ENCODE measurements at places on chromosomes 2 and 18.

DNA sequence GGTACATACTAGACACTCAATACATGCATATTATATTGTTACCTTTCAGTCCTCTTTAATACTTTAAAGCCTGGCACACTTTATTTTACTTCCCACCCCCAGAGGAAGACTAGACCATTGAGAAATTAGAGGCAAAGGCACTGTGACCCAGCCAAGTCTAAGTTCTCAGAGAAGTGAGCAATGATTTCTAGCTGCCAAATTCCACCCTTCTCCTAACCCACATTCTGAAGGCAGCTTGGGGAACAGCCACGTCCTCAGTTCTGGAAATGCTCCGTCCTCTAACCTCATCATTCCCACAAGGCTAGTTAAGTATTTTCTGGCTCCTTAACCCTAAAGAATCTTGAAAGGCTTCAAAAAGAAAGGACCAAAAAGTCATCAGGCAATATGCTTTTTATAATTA lies 86.6 kb downstream of the COL5A2 start:
- DNase-seq, result peak; percentile 88

GRCh38 chr2:129376426-129377077 lies 602.9 kb upstream of the RAB6C start:
- DNase-seq, result no peak

GRCh38 chr18:54381640-54382039 lies 23.9 kb downstream of the C18orf54 start:
- no peak for DNase-seq

- no peak for DNase-seq
Measured at GRCh38 chr2:146173934-146174333, 1654.0 kb upstream of the ZEB2 start.

DNA sequence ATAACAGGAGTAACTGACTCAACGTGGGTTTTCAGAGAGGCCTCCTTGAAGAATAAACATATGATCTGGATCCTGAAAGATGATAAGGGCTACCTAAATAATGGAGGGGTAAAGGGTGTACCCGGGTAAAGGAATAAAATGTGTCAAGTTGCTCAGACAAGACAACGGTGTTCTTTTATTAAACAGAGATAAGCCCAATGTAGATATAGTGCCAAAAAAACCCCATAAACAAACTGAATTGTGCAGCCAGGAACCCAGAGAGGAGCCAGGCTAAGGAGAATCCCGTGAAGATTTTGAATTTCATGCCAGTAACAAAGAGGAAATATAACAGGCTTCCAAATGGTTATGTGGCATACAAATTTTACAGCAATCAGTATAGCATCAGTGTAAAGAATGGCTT lies 618.2 kb downstream of the CPS1 start:
- no peak for DNase-seq

DNA sequence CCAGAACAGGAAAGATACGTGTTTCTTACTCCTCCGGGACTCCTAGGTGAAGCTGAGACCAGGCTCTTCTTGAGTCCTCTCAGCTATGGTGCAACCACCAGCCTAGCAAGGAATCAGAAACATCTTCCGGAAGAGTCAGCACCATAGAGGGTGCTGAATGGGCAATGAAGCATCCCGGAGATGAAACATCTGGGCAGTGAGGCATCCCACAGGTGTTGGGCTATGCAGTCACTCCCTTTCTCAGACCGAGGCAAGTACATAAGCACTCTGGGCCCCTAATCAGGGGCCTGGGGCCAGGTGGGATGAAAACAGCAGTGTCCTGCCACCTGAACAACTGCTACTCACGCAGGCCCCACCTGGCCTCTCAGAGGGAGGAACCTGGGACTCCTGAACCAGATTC lies 1.4 kb upstream of the CAPN10 start:
- DNase-seq, result no peak

GRCh38 chr2:60707750-60708371 lies 48.2 kb upstream of the PAPOLG start:
- peak; percentile 34 for DNase-seq

- DNase-seq, result peak; percentile 61
Measured at GRCh38 chr2:202278944-202279343, 13.4 kb downstream of the NOP58 start.

DNA sequence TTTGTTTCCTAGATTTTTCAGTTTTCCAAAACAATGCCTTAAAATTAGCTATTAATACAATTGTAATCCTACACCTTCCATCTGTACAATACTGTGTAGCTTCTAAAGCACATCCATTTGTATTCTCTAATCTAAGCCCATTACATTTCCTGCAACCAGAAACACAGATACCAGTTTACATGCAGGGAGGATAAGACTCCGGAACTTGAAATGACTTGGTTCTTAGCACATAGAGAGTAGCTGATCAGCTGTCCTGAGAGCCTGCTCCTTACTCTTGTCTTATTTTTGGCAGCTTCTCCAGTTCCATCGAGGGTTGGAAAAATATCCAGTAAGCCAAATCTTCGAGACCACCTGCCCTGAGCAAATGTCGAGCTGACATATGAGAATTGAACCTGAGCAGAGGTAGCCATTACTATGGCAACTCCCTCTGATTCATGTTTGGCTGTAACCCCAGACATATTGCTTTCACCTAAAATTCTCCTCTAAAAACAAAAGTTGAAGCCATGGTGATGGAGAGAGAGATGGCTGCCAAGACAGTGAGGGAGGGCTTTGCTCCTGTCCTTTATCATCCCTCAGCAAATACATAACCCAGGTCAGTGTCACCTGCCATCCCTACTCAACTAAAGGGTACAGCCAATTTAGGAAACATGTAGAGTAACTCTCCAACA lies 542.8 kb downstream of the IRS1 start:
- peak; percentile 12 for DNase-seq

DNA sequence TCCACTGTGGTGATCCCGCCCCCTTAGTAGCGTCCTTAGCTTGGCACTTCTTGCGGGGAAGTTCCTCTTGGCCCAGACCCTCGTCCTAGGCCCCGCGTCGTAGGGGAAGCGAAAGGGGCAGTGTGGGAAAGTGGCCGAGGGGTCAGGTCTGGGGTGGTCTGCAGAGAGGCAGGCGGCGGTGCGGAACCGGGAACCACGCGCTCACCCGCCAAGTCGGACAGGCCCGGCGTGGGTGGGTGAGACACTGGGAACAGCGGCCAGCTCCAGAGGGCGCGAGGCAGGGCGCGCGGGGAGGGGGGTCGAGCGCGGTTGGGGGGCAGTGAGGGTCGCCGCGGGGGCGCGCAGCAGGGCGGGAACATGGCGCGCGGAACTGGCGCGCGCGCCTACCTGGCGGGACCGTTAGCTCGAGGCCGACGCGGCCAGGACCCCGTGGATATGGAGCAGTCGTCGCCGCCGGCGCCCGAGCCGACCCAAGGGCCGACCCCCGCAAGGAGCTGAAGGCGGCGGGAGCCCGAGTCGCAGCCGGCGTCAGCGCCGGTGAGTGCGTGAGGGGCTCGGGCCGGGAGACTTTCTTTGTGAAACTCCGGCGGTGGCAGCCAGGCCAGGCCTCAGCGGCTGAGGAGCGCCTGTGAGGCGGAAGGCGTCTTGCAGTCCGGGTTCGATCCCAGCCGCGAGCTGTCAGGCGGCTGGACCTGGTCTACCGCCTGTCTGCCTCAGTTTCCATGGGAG lies 2896.7 kb upstream of the TEKT4 start:
- no peak for DNase-seq

DNA sequence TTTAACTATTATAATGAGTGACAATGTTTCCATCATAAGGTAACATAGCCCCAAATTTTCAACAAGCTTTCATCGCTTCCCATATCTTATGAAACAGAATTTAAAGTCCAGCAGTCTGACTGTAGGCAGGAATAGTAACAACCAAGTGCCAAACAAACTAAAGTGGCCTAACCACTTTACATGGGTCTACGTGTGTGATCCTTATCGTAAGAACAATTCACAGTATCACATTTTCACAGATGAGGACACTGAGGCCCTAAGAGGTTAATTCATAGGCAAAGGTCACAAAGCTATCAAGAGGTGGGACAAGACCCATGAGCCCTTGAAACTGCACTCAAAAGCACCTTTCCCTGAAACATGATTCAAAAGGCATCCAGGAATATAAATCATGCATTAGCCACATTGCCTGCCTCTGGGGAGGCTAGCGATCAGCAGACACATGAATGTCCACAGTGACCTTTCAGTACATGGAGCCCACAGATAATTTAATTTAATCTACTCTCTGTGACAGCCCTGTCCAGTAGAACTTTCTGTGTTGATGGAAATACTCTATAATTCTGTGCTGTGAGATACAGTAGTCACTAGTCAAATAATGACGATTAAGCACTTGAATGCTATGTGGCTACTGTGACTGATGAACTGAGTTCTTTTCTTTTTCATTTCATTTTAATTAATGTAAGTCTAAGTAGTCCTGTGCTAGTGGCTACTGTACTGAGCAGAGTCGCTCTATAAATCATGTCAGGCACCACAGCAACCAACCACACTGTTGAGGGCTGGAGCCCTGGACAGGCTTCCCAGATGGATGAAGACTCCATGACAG lies 30.3 kb downstream of the KIDINS220 start:
- DNase-seq, result no peak

DNA sequence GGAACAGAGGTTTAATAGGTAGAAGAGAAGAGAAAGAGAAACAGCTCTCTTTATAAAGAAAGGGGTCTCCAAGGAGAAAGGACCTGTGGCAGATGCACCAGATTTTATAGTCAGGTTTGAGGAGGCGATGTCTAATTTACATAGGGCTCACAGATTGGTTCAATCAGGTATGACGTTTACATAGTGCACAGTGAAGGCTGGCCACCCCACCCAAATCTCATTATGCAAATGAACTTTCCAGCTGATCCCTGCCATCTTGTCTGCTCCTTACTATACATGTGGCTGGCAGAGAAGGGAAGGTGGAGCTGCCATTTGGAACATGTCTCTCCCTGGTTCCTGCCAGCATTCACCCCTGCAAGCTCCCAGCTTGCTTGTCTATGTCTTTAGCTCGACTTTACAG lies 557.8 kb downstream of the SUCLG1 start:
- no peak for DNase-seq

DNA sequence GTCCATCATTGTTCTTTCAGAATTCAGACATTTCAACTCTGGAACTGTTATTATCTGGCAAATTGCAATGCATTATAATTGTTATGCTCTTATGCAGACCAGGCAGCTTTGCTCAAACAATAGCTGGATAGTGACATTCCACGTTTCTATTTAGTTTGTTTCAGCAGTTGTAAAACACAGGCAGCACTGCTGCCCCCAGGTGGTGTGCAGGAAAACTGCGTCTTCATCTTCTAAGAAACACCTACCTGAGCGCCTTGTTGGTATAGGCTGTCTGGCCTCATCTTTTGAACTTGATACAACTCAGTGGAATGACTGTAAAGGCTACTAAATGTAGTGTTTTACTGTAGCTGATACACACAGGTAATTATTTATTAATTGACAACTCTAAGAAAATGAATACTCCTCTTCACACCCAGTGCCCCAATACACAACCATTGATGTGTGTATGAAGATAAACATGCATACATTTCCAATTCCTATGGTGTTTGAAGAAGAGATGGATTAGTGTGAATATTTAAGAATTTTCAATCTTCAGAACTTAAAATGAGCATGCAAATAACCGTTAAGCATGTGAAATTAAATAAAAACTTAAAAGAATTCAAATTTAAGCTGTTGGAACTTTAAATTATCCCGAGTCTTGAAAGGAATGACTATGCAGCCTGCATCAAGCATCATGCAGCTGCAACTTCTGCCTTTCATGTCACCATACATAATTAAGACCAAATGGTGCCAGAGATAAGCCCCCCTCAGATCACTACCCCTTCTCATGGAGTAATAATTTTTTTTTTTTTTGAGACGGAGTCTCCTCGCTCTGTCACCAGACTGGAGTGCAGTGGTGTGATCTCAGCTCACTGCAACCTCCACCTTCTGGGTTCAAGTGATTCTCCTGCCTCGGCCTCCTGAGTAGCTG lies 85.6 kb downstream of the CD8B2 start:
- no peak for DNase-seq

GRCh38 chr2:63772061-63772460 lies 69.6 kb upstream of the UGP2 start:
- no peak for DNase-seq

DNA sequence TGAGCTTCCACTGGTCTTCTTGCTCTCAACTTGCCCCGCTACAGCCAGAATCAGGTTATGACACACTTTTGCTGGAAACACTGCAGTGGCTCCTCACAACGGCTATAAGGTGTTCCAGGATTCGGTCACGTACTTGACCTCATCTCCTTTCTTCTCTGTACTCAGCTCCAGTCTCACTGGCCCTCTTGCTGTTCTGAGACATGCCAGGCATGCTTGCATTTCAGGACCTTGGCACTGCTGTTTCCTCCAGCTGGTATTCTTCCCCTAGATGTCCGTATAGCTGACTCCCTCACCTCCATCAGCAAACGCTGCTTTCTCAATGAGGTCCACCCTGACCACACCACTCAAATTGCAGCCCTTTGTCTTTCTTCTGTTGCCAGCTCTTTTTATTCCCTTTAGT lies 31.9 kb upstream of the C1GALT1C1L start:
- no peak for DNase-seq

- DNase-seq, result no peak
Measured at GRCh38 chr2:45068571-45069140, 59.4 kb upstream of the SIX2 start.

GRCh38 chr2:46392561-46393346 lies 86.6 kb upstream of the TMEM247 start:
- no peak for DNase-seq

- no peak for DNase-seq
Measured at GRCh38 chr2:231800493-231801091, 14.3 kb downstream of the COPS7B start.

DNA sequence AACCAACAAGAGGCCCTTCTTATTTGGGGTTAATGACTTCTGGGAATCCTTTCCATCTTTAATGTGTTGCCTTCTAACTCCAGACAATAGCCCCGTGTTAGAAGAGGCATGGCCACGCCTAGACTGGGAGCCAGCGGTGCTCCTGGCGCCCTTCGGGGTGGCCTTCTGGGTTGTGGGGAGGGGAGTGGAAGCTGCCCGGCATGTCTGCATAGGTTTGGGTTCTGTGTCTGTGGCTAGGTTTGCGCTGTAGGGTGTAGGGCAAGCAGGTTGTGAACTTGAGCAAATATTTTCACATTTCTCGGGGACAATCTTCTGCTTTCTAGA lies 40.4 kb downstream of the CELF4 start:
- DNase-seq, result no peak

DNA sequence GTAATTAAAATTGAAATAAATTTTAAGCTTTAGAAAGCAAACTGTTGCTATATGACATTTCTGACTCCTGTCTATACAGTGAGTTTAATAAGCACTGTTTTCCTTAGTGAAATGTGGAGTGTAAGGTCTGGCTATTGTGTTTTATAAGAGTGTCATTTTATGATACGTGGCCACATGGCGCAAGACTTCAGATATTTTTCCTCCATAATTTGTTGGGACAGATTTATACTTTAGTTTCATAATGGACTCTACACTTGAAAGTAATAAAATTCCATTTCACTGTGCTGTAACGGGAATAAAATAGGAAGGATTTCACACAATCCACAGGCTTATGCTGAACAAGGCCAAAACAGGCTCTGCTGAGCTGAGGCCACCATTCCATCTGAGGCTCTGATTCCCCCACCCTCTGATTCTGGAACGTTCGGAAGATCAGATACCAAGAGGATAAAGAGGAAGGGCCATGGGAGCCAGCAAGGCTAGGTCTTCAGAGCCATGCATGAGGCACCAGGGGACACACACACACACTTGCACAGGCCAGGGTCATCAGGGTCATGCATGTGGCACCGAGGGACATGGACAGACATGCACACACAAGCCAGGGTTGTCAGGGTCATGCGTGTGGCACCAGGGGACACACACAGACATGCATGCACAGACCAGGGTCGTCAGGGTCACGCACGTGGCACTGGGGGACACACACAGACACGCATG lies 35.6 kb downstream of the HDAC4 start:
- no peak for DNase-seq
